ENCODE measurements at places on chromosomes 1 and 21.

GRCh38 chr1:206136241-206136640, 19.1 kb upstream of the AVPR1B start:
- no peak for DNase-seq

- no peak for DNase-seq
Measured at GRCh38 chr1:14476170-14476955, 122.1 kb upstream of the KAZN start.

DNA sequence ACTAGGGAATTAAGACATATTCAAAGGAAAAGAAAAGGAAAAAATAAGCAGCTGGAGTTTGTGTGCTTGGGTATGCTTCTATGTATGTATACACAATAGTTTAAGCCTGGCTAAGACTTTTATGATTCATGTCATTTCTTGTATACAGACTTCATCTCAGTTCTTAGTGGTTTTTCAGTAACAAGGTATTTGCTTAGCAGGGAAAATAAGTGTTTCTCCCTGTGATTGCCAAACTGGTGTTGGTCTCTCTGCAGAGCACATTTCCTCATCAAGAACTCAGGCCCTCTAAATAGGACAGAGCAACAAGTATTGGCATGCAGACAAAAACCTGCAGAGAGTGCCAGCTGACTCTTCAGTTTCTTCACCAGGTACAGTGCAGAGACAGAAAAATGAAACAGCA, 484.4 kb upstream of the ZRANB2 start:
- no peak for DNase-seq

- no peak for DNase-seq
Measured at GRCh38 chr1:7265771-7266371, 480.6 kb downstream of the CAMTA1 start.

DNA sequence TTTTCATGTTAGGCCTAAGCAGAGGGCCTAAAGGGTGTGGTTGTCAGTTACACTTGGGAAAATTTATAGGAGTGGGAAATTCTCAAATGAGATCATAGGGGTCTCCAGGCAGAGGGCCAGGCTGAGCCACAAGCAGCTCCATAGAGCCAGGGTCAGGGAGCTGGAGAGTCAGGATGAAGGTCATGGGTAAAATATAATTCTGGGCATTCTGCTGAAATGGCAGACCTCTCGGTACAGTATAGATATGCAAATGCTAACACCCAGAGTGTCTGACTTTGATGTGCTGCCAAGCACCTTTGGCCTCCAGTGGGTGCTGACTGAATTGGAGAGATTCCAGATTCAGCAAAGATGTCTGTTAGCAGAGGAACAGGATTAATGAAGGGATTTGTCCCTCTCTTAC, 40.1 kb downstream of the DNM3 start:
- no peak for DNase-seq

DNA sequence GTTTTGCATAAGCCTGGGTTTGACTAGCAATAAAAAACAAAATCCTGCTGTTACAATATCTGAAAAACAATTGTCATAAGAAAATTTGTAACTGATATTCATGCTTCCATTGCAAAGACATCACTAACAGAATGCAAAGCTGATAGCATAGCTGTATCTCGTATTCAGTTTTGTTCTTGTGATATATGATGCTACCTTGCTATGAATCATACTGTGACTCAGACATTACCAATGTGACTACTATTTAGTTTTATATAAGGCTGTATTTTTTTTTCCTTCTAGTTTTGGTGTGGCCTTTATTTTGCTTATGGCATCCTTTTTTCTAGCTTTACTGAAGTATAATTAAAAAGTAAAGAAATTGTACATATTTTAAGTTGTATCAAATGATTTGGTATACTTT, 1381.8 kb downstream of the MRPL39 start:
- no peak for DNase-seq

DNA sequence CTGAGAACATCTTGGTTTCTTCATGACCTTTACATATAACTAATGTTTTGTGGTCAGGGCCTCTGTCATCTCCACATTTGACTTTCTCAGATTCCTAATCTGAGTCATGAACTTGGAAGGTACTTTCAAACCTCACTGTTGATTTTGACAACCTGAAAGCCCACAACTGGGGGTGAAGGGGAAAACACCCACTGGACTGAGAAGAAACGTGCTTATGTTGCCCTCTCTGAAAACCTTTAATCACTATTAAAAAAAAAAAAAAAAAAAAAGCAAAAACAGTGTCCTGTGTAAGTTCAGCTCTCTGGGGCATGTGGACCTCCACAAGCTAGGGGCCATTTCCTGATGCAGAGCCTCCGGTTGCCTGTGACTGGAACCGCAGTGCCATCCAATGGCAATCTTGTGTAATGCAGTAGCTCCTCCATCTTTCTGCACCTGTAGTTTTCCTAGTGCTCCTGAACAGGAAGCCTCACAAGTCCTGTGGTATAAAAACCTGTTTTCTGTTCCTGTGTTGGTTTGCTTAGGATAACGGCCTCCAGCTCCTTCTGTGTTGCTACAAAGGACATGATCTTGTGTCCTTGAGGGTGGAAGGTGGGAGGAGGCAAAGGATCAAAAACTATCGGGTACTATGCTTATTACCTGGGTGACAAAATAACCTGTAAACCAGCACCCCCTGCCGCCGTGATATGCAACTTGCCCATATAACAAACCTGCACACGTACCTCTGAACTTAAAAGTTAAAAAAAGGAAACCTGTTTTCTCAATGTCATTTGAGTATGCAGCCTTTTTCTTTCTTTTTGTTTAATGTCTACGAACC, 124.5 kb downstream of the ZNF648 start:
- DNase-seq, result no peak

DNA sequence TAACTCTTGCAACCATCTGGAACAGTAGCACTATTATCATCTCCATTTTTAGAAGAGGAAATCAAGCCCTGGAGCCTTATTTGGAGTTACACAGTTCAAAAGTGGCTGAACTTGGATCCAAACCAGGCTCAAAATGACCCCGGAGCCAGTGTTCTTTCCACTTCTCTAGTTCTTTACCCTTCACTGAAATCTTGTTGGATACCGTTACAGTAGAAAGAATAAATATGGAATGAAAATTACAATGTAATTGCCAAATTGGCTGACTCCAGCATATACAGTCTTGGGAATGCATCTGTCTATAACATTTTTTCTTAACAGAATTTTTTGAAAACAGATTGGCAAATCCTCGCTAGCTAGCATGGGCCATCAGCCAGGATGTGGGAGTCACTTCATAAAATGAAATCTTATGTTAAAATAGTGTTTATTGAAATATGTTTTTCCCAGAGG, 261.4 kb downstream of the CTH start:
- no peak for DNase-seq

DNA sequence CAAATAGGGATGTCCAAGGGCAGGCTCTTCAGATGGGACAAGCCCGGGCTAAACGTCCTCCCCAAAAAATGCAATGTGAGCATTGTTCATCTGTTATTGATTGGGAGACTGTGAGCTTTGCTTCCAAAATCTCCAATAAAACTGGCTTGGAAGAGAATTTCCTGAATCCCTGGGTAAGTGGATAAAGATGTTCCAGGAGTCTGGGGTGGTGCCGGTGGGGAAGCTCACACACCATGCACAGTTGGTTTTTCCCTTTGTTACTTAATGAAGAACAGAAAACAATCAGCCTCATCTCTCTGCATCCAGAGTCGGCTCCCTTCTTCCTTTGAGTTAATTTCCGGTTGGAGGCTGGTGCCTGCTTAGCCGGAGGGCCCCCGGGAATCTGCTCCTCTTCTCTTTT, 72.1 kb upstream of the ZBTB40 start:
- no peak for DNase-seq

DNA sequence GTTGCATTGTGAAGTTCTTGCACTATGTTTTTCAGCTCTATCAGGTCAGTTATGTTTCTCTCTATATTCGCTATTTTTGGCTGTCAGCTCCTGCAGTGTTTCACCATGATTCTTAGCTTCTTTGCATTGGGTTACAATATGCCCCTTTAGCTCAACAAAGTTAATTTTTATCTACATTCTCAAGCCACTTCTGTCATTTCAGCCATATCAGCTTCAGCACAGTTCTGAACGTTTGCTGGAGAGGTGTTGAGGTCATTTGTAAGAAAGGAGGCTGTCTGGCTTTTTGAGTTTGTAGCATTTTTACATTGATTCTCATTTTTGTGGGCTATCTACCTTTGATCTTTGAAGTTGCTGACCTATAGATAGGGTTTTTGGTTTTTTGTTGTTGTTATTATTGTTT, 573.2 kb upstream of the RGS18 start:
- no peak for DNase-seq

GRCh38 chr1:231973830-231974229, 347.2 kb downstream of the DISC1 start:
- no peak for DNase-seq

DNA sequence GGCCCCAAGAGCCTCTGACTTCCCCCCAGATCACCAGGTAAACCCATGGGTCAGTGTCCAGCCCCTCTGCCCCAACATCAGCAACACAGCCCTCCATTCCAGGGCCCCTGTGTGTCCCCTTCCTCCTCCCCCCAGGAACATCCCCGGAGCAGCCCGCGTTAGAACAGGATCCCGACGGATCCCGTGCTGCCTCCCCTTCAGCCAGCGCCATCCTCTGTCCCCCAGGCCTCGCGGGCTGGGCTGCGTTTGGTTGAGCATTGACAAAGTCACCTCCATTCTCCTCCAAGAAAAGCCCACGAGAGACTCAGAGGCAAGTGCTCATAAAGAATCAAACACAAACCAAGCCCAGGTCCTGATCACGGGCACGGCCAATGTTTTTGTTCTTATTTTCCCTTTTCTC, 160.0 kb upstream of the ARHGEF16 start:
- no peak for DNase-seq

GRCh38 chr1:209302779-209303568, 280.5 kb upstream of the CAMK1G start:
- DNase-seq, result no peak

DNA sequence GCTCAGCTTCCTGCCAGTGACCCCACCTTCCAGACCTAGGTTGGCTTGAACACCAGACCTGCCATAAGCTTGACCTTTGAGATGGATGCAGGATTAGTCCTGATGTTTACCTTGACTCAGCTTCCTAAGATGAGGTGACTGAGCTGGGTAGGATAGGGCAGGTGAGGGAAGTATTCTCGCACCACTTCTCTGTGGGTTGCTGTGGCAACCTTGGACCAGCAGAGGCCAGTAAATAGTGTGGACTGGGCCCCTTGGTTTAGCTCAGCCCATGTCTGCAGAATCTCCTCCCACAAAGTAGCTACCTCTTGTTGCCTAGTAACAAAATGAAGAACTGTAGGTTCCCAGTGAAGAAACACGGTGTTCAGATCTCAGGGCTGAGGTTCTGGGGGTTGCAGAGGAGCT, 8.4 kb downstream of the RPS6KA1 start:
- no peak for DNase-seq

- DNase-seq, result no peak
Measured at GRCh38 chr1:170664093-170664827, at the start of gene PRRX1. Gene PRRX1, plus strand, starts transcription at chr1:170664131. Its CDS starts 88 bp downstream, at chr1:170664219.

DNA sequence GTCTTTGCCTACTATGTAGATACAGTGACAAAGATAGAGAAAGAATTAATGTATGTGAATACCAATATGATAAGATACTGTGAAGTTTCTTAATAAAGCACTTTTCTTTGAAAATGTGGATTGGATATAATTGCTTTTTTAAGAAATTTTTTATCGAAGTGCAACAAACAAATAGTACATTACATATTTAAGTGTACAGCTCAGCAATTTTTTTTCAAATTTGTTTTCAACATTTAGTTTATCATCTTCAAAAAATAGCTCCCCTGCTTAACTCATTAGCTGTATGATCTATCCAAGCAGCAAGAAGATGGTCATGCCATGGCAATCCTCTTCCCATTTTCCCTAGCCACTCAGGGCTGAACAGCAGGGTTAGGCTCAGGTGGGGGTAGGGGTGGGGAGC, 40.5 kb downstream of the NEK7 start:
- no peak for DNase-seq

- peak; percentile 70 for DNase-seq
Measured at GRCh38 chr1:110312188-110313121, 26.7 kb upstream of the RBM15 start.

DNA sequence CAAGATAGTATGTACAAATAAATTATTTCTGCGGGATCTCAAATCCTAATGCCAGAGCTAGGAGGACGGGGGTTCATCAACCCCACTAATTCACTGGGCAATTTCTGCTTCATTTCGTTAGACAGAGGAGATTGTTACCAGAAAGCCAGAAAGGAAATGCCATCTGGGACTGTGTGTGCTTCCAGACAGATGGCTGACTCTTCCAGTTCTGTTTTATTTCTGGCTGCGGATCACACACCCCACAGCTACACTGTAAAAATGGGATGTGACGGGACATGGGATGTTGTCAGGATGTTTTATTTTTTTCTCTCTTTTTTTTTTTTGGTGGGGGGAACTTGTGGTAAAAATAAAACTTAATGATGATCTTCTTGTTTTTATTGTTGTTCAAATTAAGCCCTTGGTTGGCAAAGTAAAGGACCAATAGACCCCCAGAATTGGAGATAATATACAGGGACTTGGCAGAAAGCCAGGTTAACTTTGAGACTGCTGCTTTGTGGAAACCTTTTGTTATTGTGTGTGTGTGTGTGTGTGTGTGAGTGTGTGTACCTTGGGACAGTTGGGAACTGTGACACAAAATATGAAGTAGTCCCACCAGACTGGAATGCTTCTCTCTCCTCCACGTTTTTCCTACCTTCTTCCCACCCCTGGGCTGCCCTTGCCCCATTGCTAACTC, 114.5 kb downstream of the NUF2 start:
- no peak for DNase-seq

- DNase-seq, result no peak
Measured at GRCh38 chr1:155300553-155301329, 497 bp downstream of the PKLR start.

DNA sequence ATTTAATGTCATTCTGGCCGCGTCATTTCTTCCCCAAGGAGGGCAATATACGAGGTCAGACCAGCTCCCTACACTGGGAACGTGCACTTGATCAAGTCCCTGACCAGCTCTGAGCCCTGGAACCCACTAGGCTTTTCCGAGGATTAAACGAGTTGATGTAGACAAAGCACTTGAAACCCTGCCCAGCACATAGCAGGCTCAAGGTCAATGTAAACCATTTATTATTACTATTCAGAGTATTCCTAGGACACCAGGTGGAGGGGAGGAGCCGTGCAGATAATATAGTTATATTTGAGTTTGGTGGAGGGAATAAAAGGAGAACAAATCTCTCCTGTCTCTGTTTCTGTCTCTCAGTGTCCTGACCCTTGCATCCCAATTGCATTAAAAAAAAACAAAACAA, 174.1 kb upstream of the IGSF21 start:
- no peak for DNase-seq

- no peak for DNase-seq
Measured at GRCh38 chr1:150187560-150187931, 37.8 kb downstream of the PLEKHO1 start.

GRCh38 chr1:31977385-31978131, 36.1 kb upstream of the KHDRBS1 start:
- DNase-seq, result no peak

All from stimulated activated CD4-positive, alpha-beta T cell treated with anti-CD3 and anti-CD28 coated beads, TNF-alpha, amount 100 ng/mL, for 24 hours (primary cell).